ENCODE measurements at places on chromosomes 1 and 21.

- DNase-seq = no peak
These were observed 4.9 kb downstream of the CDA start for GRCh38 chr1:20593756-20594155.

GRCh38 chr1:43207229-43207853, 35.2 kb downstream of the CFAP57 start:
- DNase-seq = no peak

DNA sequence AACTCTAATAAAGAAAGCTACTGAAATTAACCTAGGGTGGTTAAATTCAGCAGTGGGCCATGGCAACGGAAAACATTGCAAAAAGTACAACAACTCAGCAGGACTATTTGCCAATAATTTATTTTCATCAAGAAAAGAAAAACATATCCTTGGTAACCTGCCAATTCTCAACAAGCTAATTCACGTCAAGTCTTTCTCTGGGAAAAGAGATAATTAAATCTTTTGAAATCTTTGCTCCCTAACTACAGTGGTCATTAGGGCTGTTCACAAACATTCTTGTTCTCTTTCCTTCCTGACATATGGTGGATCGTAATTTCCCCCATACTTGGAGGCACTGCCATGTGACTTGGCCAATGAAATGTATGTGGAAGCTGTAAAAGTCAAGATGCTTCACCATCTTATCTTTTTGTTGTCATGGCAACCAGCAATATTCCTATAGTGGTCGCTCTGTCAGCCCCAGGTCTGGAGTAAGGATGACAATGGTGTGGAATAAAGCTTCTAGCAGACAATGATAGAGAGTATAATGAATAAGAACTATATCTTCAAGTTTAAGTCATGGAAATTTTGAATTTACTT, 29.6 kb upstream of the ZNF326 start:
- DNase-seq = no peak

GRCh38 chr1:235642943-235643371, 6.6 kb downstream of the GNG4 start:
- DNase-seq = no peak

- DNase-seq = no peak
These were observed 61.3 kb downstream of the PTBP2 start for GRCh38 chr1:96782856-96783255.

DNA sequence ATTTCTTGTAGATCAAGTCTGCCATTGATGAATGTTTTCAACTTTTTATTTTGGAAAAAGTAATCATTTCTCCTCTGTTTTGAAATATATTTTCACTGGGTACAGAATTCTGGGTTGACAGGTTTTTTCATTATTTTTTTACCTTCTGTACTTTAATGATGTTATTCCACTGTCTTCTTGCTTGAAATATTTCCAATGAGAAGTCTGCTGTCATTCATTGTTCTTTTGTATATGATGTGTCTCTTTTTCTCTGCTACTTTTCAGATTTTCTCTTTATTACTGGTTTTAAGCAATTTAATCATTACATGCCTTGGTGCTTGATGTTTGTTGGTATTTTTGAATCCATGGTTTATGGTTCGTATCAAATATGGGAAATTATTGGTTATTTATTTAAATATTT, 22.4 kb upstream of the FOXO6 start:
- DNase-seq = no peak

DNA sequence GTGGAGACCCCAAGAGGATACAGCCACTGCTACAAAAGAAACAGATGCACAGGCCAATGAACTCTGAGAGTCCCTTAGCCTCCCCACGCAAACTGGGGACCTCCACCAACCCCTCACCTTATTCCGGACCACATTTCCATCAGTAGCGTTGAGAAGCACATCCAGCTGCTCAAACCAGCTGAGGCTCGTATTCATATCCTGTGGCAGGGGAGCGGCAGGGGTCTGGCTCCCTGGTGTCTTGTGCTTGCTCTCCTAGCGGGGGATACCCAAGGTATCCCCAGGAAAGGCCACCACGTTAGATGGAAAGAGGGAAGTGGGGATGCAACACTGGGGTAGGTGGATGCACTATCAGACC, 481 bp downstream of the CCDC163 start:
- no peak for DNase-seq

GRCh38 chr1:82487778-82488177, 687.0 kb downstream of the ADGRL2 start:
- DNase-seq = no peak

GRCh38 chr1:231951374-231951773, 324.8 kb downstream of the DISC1 start:
- no peak for DNase-seq

DNA sequence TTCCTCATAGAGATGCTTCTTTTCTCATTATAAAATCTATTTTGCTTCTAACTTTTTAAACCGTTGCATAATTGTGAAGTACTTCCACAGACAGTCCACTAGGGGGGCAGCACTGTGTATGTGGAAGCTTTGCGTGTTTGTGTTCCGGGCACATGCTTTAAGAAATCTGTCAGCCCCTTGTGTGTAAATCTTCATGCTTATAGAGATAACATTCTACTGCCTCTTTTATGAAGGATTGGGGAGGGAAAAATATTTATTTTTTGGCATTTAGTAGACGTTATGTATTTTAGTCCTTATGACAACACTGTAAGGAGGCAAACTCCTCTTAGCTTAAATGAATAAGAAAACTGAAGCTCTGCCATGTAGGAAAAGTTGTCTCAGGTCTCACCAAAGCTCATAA, 157.3 kb upstream of the PTGFR start:
- no peak for DNase-seq

DNA sequence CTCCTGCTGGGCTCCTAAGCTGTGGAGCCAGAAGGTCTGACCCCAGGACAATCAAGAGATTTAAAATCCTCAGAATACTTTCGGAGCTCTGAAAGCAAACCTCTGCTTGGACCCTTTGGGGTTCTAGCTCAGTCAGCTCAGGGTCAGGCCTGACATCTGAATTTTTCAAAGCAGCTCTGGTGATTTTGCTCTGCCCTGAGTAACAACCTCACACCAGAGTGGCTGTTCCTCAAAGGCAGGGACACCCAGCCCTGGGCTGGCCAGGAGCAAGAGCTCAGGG, 11.9 kb downstream of the SLC1A7 start:
- no peak for DNase-seq

DNA sequence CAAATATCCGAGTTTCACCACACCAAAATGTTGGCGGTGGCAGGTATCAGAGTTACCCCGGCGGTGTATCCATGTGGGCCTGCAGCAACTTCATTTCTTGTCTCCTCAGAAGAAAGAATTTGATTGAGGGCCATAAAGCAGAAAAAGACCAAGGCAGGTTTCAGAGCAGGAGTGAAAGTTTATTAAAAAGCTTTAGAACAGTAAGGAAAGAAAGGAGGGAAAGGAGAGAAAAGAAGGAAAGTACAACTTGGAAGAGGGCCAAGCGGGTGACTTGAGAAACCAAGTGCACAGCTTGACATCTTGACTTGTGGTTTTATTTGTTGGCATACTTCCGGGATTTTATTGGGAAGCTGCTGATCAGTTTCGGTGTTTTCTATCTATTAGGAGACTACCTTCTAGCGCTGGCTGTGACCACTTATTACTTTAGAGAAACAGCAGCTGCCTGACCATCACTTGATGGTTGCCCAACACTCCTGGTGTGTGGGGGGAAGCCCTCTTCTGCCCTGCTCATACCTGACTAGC, 75.5 kb upstream of the RAB3GAP2 start:
- no peak for DNase-seq

DNA sequence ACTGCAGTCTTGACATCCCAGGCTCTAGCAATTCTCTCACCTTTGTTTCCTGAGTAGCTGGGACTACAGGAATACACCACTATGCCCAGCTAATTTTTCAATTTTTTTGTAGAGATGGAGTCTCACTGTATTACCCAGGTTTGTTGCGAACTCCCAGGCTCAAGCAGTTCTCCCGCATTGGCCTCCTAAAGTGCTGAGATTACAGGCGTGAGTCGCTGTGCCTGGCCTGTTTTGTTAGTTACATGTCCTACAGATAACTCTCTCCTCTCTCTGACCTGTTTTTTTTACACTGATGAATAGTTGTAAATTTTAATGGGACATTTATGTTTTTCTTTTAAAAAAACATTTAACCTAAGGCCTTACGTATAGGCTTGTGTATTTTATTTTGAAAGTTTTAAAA, 19.8 kb downstream of the PTBP2 start:
- DNase-seq = no peak

GRCh38 chr1:21050031-21050430, 126.7 kb downstream of the EIF4G3 start:
- no peak for DNase-seq

DNA sequence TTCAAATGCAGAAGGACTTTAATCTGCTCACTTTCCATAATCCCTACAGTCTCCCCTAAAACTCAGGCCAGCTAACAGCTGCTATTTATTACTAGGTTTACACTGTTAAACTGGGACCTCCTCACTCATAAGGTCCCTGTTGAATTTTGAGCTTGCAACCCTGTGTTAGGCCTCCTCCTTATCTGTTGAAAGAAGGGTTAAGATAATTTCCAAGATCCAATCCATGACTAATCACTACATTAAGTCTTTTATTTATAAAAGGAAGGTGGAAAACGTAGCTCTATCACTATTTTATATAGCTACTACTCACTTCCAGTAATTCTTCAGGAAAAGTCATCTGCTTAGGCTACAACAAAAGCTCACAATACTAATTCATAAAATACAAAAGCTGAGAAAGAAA, 79.5 kb downstream of the EVI5 start:
- no peak for DNase-seq

GRCh38 chr1:173507205-173507846, 30.2 kb downstream of the PRDX6 start:
- DNase-seq = no peak
